ENCODE measurements at places on chromosomes 7 and 10.

- no peak for DNase-seq
Measured at GRCh38 chr7:101733713-101734475, 83.5 kb upstream of the CUX1 start.

DNA sequence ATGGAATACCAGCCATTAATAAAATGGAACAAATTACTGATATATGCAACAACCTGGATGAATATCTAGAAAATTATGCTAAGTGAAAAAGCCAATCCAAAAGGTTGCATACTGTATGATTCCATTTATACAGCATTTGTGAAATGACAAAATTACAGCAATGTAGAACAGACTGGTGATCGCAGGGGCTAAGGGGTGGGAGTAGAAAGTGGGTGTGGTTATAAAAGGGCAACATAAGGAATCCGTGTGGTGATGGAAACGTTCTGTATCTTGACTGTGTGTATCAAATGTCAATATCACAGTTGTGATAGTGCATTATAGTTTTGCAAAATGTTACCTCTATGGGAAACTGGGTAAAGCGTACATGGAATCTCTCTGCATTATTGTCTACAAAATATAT lies 15.0 kb downstream of the CEP41 start:
- DNase-seq, result no peak

GRCh38 chr7:147510923-147511322 lies 1079.6 kb upstream of the C7orf33 start:
- no peak for DNase-seq

DNA sequence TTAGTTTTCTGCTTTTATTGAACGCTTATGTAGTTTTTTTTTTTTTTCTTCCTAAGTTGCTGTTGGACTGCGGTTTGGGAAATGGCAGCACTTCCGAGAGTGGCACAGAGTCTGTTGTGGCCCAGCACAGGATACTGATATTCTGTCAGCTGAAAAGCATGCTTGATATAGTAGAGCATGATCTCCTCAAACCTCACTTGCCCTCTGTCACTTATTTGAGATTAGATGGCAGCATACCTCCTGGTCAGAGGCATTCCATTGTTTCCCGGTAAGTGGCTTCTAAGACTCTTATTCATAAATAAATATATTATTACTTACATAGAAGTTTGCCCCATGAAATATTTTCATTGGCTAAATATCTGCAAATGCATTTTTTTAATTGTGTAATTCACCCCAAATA lies 101.1 kb downstream of the BTAF1 start:
- DNase-seq, result no peak

DNA sequence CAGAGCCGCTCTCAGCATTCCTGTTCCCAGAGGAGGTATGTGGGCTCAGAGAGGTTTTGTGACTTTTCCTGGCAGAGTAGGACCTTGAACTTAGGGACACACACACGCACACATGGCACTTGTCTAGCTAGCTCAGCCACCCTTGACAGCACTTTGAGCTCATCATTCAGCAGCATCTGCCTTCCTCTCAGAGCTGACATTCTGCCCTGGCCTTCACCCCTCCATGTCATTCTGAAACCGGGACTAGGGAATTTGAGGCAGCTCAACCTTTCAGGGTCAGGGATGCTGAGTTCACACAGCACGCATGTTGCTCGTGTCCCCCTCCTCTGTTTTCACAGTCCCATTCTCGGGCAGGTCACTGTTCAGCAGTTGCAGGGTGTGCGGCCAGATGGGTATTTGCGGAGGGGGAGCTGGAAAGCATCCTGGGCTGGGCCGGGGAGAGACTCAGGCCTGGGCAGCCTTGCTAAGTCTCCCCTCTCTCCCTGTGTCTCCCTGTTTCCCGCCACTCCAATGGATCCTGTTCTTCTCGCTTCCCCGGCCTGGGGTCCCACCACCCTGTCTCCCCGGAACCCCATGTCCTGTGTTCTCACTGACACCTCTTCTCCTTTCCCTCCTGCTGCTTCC lies 78.0 kb downstream of the COL13A1 start:
- DNase-seq, result no peak

GRCh38 chr7:12684733-12685132 lies 2.7 kb upstream of the ARL4A start:
- DNase-seq, result no peak

DNA sequence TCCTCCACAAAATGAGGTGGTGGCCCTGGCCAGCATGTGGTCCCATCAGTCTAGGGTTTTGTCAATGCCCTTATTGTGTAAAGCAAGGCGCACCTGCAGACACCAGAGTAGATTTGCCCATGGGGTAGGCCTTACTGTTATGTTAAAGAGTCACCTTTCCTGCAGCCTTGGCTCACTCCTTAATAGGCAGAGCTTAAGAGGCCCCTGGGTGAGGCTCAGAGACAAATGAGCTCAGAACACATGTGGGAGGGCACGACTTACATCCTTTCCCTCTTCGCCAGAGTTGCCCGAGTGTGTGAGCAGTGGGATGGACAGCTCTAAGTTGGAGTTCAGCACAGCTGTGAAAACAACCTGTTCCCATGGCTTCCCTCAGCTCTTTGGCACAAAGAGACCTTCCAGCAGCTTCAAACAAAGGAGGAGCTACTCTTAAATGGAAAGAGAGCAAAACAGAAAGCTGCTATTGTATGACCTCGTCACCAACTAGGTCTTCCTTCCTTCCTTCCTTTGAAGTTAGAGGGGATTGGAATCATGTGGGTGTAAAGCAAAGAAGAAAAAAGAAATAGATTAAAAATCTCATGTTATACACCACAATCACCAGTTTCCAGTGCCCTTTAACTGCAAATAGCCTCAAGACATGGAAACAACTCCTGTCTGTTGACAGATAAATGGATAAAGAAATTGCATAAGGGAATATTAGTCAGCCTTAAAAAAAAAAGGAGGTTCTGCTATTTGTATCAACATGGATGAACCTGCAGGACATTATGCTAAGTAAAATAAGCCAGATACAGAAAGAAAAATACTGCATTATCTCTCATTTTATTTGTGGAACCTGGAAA lies 11.9 kb upstream of the XPNPEP1 start:
- no peak for DNase-seq

DNA sequence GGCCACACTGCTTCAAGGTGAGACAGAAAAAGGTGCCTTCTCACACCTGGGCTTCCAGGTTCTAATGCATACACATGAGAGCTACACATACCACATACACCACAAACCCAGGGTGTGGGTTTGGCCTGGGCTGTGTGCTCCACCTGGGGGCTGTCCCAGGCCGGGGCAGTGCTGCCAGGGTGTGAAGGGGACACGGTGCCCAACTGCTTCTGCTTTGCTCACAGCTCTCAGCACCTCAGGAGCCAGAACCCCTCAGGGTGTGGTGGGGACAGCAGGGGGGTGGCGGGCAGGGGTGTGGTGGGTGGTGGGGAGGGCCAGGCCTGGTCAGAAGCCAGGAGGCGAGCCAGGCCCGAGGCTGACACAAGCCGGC lies 51.1 kb downstream of the TMEM209 start:
- DNase-seq, result no peak

DNA sequence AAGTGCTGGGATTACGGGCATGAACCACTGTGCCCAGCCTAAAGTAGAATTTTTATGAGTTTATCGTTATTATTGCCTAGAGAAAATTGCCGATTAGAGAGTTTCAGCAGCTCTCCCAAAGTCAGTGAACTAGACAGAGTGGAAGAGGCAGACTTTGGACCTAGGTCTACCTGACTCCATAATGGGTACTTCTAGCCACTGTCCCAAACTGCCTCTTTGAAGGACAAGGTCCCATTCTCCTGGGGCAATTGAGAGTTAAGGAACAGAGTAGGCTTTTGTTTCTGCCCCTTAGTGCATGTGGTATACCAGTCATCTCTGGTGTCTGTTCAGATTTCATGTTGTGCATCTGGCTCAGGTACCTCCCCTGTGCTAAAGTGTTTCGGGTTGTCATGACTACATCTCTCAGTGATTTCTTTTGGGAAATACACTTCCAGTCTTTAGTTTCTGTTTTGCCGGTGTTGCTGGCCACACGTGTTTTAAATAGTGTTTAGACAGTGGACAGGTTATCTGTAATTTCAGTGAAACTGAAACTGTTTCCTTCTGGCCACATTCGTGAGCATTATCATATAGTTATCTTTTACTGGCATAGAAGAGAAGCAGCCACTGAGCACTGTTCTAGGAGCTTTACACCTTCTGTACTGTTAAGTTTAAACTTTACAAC lies 4.7 kb downstream of the TMEM236 start:
- DNase-seq, result no peak

DNA sequence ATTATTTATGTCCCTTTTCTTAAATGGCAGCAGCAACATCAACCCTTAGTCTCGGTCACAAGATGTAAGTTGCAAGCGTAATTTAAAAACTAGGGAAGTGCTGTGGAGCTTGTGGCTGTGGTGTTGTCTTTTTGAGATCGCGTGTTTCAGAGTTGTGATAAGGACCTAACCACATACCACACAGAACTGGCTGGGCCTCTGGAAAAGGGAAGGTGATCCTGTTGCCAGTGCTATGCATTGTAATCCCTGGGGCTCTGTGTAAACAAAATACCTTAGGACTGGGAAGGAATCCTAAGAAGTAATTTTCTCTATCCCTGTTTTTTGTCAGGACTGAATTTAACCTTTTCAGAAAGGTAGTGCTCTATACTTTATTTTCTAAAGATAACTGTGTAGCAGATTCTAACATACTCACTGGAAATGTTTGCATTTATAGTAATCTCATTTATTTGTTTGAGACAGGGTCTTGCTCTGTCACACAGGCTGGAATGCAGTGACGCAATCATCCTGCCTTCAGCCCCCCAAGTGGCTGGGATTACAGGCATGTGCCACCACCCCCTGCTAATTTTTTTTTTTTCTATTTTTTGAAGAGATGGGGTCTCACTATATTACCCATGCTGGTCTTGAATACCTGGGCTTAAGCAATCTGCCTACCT lies 60.4 kb downstream of the INPP5F start:
- no peak for DNase-seq

GRCh38 chr10:117218654-117219053 lies 21.4 kb downstream of the KCNK18 start:
- DNase-seq, result no peak

DNA sequence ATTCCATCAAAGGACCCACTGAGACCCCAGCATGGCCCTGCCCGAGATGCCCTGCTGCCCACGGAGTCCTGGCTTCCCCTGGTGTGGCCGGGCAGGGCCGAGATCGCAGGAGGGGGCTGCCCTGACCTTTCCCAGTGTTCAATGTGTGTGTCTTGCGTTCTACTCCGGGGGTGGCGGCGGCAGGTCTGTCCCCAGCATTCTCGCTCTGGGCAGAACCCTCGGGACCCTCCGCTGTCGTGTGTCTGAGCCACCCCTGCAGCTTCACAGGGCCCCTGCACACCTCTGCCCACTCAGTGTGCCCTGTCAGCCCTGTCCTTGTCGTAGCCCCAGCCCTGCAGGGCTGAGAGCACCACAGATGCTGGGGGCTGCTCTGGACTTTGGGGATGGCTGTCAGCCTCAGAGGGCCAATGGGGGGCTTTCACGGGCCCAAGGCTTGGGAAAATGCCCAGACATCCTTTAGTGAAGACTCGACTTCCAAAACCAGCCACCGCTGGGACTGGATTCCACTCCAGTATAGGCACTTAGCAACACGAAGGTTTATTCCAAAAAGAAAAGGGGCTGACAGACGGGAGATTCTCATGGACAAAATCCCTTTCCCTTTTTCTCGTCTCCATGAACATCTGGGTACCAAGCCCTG lies 30.0 kb upstream of the KNDC1 start:
- DNase-seq, result no peak

GRCh38 chr7:99943641-99944496 lies 14.4 kb upstream of the GJC3 start:
- no peak for DNase-seq

GRCh38 chr7:138468244-138469123 lies 8.4 kb downstream of the TRIM24 start:
- no peak for DNase-seq

DNA sequence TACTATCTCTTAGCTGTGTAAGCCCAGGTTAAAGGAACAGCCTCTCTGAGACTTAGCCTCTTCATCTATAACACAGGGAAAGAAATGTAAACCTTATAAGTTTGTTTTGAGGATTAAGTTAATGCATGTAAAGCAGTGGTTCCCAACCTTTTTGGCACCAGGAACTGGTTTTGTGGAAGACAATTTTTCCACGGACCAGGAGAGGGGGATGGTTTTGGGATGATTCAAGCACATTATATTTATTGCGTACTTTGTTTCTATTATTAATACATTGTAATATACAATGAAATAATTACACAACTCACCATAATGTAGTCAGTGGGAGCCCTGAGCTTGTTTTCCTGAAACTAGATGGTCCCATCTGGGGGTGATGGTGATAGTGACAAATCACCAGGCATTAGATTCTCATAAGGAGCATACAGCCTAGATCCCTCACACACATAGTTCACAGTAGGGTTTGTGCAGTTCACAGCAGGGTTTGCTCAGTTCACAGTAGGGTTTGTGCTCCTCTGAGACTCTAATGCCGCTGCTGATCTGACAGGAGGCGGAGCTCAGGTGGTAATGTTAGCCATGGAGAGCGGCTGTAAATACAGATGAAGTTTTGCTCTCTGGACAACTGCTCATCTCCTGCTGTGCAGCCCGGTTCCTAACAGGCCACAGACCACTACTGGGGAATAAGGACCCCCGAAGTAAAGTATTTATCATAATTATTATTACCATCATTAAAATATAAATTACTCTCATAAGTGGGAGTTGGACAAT lies 41.3 kb upstream of the ANK3 start:
- no peak for DNase-seq

DNA sequence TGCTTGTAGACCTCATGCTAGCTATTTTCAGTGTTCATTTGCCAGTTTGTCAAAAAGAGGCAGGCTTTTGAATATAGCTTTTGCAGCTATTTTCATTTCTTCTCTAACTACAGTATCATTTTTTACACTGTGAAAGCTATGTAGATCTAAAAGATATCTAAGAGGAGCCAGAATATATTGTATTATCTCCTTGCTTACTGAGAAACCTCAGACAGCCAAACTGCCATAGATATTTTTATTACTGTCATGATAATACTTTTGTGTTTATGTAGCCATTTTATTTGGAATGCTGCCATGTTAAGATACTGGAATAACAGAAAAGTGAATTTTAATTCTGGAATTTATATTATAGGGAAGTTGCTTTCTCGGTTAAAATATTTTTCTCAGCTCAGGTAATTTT lies 37.2 kb downstream of the ANKIB1 start:
- DNase-seq, result no peak

DNA sequence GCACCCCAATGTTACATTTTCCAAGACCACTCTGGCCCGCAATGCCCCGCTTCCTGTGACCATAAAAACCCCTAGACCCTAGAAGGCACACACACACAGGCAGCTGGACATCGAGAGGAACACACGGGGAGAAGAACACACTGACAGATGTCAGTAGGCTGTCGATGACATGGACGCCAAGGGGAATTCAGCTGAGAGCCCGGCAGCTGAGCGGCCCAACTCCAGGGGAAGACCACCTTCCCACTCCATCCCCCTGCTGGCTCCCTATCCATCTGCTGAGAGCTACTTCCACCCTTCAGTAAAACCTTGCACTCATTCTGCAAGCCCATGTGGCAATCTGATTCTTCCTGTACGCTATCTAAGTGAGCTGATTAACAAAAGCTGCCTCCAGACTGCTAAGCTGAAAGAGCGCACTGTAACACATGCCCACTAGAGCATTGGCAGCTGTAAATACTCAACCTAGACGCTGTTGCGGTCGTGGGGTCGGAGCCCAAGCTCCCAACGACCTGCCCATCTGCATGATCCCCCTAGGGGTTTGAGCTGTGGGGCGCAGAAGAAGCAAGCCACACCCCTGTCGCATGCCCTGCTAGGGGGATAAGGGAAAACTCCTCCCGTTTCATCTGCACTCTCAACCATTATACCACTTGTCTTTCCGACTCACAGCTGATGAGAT lies 843.6 kb upstream of the POT1 start:
- no peak for DNase-seq

- DNase-seq, result no peak
Measured at GRCh38 chr7:130227883-130228575, 20.4 kb downstream of the SSMEM1 start.

GRCh38 chr10:96906864-96907263 lies 74.8 kb downstream of the LCOR start:
- DNase-seq, result no peak

Data from activated CD8-positive, alpha-beta memory T cell treated with anti-CD3 and anti-CD28 coated beads for 4 hours (primary cell).